ENCODE measurements at places on chromosomes 7 and 10. TPM values are rescaled to one million over a fixed set of nuclear protein-coding genes. Genes with fewer than 3 reads are reported as not detected.

- peak; percentile 32 for DNase-seq
Measured at GRCh38 chr7:136009488-136010079, 32.4 kb upstream of the MTPN start.

- DNase-seq = no peak
Measured at GRCh38 chr10:119457966-119458766, 84.4 kb downstream of the RGS10 start.

- DNase-seq = no peak
Measured at GRCh38 chr7:80040752-80041151, 93.9 kb upstream of the GNAI1 start.

- no peak for DNase-seq
Measured at GRCh38 chr7:144997512-144997911, 161.7 kb upstream of the TPK1 start.

DNA sequence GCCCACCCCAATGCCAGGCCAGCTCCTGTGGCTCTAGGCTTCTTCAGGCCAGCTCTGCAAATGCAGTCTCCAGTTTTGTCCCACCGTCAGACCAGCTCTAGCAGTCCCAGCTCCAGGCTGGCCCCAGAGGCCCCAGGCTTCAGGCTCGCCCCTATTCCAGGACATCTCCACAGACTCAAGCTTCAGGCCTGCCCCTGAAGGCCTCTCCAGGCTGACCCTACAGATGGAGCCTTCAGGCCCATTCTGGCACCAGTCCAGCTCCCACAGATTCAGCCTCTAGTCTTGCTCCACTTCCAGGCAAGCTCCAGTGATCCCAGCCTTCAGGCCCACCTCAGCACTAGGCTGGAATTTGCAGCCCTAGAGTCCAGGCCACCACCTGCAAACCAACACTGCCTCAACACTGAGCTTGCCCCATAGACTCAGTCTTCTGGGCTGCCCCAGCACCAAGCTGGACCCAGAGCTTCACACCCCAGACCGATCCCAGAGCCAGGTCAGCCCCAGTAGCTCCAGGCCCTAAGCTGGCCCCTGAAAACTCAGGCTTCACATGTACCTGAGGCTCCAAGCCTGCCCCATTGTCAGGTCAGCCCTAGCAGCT is 170.2 kb downstream of the ITGB1 start:
- no peak for DNase-seq

DNA sequence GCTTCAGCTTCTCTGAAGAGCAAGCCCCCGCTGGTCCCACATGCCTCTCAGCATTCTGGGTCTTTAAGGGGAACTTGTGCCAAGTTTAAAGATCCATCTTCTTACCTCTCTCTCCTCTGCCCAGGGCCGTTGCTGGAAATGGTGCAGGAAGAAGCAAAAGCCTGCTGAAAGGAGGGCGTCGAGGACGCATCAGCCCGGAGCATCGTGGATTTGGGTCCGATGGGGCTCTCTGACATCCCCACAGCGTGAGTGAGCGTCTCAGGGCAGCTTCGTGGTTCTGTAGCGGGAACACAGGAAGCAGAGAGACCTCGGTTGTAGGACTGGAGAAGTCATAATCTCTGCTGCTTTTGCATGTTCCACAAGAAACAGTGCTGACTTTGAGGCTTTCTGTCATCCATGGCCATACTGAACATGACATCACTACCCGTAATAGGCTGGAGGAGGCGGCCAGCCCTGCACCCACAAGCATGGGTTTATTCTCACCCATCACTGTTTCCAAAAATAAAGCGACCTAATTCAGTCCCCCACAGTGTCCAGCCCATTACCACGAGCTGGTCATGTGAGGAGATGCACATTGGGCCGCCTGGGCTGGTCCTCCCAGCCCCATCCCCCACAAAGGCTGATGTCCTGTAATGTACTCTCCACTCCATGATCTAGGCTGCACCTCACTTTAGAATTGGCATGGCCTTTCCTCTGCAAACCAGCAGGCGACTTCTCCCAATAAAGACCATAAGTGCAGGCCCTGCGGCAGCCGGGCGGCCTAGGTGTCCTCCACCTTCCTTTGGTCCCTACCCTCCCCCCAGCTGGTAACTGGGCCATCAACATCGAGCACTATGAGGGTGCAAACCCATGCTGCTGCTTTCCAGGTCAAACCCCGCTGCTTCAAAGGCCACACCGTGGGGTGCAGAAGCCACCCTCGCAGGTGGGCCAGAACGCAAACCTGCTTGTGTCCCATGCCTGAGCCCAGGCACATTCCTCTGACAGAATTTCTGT is 276.9 kb downstream of the TNS3 start:
- DNase-seq = no peak

DNA sequence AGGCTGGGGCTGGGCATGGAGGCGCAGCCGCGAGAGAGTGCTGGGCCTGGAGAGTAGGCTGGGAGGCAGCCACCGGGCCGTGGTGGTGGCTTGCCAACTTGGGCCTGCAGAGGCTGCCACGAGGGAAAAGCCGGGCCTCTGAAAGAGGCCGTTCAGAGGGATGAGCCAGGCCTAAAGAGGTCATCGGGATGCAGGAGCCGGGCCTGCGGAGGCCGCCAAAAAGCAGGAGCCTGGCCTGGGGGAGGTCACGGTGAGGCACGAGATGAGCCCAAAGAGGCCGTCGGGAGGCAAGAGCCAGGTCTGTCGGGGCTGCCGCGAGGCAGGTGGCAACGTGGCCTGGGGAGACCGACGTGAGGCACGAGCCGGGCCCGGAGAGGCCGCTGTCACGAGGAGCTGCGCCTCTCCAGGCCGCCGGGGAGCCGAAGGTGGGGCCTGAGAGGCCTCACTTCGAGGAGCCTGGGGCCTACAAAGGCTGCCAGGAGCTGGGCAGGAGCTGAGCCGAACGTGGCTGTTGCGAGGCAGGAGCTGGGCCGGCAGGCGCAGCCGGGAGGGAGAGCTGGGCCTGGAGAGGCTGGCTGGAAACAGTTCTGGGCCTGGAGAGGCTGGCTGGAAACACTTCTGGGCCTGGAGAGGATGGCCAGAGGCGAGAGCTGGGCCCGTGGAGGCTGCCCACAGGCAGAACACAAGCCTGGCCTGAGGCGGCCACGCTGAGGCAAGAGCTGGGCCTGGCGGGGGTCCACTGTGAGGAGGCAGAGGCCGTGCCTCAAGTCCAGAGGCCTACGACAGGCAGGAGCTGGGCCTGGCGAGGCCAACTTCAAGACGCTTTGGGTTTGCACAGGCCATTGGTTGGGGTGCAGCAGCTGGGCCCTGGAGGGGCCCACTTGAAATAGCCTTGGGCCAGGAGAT is 24.6 kb downstream of the MDH2 start:
- no peak for DNase-seq

DNA sequence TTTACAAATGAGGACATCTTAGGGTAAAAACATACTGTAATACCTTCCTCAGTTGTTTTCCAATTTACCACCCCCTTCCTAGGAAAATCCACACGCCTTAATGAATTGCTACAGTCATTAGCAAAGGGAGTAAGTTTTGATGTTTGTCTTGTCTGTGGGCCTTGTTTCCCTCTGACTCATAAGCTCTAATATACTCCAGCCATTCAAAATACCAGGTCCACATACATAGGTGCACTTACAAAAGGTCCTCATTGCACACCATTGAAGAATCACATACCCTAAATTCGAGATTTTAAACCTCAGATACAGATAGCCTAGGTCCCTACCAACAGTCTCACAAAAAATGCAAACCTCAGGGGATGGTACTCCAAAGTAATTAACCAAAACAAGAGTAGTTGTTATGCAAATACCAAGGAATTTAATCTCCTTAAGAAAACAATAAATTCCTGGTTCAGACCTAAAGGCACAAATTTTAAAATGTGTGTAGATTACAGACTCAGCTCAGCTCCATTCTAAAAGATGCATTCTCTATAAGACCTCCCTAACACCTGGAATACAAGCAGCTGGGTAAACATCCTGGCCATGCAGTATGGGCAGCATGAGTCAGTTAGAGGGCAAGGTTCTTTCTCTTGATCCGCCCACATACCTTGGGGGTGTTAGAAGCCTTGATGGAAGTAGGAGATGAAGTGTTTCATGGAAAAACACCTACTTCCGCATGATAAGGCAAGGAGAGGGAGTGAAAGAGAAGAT is 3.0 kb upstream of the LIPK start:
- no peak for DNase-seq

DNA sequence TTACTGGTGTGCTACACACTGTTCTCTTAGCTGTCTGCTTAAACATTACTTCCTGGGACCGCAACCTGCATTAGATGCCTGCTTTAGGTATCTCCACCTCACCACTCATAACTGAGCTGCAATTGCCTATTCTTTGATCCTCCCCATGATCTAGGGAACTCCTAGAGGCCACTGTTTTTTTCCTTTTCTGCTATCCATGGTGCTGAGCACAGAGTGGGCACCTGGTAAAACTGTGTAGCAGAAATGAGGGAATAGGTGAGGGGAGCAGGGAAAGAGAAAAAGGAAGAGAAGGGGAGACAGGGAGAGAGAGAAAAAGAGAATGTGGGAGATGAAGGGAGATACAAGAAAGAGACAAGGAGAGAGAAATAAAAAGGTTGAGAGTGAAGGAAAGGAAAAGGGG is 434.9 kb downstream of the ADRA2A start:
- peak; percentile 1 for DNase-seq

DNA sequence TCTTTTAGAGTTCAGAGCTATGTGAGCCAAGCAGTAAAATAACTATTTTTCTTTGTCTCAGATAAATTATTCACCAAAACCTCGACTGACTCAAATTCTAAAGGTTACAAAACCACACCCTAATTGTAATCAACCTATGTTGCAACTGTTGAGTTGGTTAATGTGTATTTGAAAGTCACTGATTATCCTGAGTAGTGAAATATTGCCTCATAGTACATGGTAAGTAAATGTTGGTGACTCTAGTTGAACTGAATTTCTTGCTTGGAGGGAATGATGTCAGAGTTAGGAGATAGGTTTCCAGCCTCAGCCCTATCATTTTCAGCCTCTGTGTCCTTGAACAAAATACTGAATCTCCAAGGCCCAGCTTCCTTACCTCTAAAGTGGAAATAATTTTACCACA is 3.0 kb upstream of the CYP2C18 start:
- no peak for DNase-seq

DNA sequence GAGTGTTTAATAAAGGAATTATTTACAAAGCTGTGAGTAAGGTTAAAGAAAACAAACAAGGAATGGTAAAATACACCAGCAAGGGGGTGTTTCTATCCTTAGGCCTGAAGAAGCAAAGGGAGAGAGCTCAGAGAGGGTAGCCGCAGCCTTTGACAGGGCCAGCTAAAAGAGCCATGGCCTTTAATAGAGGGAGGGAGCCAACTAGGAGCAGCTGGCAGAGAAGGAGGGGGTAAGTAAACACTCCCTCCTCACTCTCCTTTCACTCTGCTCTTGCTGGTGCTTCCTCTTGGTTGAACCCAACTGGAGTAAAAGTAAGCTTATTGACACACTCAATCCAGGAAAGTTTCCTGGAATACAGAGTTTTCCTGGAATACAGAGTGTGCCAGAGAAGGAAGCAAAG is 87.5 kb downstream of the CH25H start:
- no peak for DNase-seq

DNA sequence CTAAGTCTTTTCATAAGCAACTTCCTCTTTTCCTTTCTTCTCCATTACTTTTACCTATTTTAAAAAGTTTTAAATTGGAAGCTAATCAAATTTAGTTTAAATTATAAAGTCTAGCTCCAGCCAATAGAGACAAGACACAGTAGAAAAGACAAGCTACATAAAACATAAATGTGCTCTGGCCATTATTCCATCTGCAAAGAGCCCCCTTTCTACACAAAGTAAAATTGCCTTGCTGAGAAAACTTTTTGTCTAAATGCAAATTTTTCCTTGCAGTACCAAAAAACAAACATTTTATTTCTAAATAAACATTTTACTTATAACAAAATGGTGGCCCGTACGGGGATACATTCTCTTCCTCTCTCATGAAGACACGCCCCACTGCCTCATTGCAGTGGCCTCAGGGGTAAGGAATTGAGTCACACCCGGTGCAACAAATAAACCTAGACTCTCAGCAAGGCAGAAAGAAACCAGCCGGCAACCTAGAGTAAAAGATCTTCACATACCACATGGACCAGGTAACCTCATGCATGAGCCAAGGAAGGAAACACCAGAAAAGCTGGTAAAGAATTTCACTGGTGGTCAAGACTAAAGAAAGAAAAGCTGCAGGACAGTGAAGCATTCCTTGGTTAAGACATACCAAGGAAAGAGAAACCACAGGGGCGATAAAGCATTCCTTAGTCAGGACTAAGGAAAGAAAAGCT is 71.6 kb upstream of the ZNF746 start:
- no peak for DNase-seq

- no peak for DNase-seq
Measured at GRCh38 chr10:6796231-6796630, 216.2 kb upstream of the PRKCQ start.

- no peak for DNase-seq
Measured at GRCh38 chr7:34756691-34757090, 98.7 kb downstream of the NPSR1 start.

The IFIT5 gene
- polyA plus RNA-seq = 8.5 TPM

The PNLIP gene
- polyA plus RNA-seq = 0.39 TPM

- DNase-seq = no peak
Measured at GRCh38 chr10:83302623-83303022, 836.7 kb upstream of the GHITM start.

The SGCE gene
- polyA plus RNA-seq = 119 TPM

The SPDYE2 gene
- 14.8 TPM for polyA plus RNA-seq

DNA sequence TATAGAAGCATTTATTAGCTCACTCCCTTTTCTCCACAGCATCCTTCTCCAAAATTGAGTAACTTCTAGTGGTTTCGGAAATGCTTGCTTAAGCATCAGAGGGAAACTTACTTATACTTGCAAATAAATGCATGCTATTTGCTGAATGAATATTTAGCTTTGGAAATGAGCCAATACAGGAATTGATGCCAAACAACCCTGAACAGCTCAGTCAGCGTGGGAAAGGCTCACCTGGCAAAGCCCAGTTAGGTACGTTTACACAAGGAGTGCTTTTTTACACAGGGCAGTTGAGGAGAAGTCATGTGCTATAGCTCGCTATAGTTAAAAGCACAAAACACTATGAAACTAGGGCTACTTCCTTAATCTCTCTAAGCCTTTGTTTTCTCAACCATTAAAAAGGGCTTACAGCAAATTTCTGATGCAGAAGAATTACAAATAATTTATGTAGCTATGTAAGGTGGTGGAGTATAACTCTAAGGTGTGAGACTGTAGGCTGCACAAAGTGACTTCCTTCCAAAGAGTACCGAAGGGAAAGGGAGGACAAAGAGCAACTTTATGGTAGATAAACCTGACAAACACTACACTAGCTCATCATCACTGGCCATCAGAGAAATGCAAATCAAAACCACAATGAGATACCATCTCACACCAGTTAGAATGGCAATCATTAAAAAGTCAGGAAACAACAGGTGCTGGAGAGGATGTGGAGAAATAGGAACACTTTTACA is 498.2 kb downstream of the PHTF2 start:
- no peak for DNase-seq

- no peak for DNase-seq
Measured at GRCh38 chr10:17729630-17730029, 22.4 kb upstream of the TMEM236 start.

GRCh38 chr7:16926283-16926682 is 44.5 kb upstream of the AGR3 start:
- DNase-seq = no peak

Data from hindlimb muscle (tissue), 1 donor.